ENCODE measurements at places on chromosomes 12 and 14.

DNA sequence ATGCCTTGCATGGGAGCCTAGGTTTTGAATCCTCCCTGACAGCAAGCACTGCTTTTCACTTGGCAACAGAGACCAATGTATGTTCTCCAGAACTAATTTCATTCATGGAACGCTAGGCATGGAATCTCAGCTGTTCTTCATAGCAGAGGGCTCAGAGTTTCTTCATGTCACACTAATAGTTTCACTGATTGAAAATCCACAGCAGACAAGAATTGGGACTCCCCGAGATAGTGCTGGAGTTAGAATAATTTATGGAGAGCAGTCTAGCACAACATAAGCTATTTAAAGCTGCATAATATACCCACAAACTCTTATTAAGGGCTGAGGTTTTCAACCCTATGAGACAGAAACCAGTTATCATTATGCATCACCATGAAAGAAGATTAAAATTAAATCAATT is 342.5 kb downstream of the TMEM132D start:
- DNase-seq, result no peak

DNA sequence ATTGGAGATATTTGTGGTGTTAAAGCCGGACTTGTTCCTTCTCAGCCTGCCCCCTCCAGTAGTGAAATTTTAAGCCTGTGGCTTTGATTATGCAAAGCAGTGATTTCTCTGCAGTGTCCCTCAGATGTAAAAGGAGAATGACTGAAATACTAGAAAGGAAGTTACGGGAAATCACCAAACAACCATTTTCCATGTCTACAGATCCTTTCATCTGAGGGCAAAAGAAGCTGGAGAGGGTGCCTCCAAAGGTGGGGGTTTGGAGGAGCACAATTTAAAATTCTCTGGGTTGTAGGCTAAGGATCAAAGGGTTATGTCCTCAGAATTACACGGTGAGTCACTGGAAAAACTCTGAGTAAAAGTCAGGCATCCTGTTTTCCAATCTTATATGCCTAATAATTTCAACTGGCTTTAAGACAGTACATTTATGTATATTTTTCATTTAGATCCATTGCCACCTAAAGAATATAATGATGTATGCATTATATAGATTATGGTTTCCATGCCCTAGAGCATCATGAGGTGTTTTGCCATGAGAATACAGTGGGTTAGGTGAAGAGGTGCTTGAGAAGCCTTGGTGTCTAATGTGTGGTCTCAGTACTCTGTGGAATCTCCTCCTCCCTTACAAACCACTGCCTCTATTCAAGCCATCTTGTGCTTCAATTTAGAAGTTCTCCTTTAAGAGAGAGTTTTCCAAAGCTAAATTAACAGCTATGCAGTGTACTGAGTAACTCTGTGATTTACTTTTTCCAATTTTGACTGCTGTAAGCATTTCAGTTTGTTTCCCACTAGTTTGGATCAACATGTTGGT is 362.1 kb downstream of the RAD51B start:
- no peak for DNase-seq

DNA sequence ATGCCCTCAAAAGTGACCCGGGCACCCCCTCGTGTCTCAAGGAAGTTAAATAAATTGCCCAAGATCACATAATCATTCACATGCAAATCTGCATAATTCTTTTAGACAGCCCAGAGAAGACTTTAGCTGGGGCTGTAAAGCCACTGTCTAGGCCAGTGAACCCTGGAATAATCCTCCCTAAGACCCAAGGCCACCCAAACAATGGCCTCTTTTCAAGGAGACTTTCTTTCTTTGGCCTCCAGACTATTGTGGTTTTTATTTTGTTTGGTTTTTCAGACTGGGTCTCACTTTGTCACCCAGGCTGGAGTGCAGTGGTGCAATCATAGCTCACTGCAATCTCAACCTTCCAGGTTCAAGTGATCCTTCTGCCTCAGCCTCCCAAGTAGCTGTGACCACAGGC is 10.6 kb downstream of the SVOP start:
- DNase-seq, result no peak

- DNase-seq, result no peak
Observed at GRCh38 chr12:1147821-1148220, 156.8 kb downstream of the ERC1 start.

- DNase-seq, result no peak
Observed at GRCh38 chr14:74570696-74571095, 41.3 kb downstream of the LTBP2 start.

DNA sequence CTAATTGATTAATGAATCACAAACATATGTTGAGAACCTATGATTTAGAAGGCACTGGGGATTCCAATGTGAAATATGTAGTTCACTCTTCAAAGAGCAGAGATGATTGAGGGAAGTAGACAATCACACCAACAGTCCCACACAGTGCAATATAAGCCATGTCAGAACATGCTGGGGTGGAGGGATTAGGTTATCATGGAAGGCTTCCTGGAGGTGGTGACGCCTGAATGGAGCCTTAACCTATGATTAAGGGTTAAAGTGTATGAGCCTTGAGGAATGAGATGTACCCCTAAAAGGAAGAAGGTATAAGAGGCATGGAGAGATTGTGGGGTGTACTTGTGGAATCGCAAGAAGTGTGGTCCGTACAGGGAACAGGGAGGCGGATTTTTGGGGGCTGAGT is 31.3 kb downstream of the ERH start:
- DNase-seq, result no peak

DNA sequence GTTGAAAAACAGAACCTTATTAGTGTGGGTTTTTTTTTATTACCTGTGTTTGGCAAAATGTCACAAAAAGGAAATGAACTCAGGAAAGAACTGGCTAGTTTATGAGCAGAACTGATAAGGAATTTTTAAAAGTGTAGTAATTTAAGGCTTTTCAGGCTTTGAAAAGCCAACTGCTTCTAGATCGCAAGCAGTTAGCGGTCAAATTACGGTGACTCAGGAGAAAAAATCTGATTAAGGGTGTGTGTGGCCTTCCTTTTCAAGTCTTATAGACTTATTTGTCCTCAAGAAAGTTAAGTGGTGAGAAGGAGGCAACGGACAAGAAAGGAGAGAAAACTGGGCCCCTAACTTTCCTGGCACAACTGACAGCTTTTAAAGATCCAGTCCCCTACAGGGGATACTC is 33.4 kb downstream of the PDZRN4 start:
- no peak for DNase-seq

- no peak for DNase-seq
Observed at GRCh38 chr14:65042296-65042695, 55.6 kb downstream of the FNTB start.

GRCh38 chr14:64943556-64943955 is 1.0 kb upstream of the GPX2 start:
- DNase-seq, result no peak

GRCh38 chr12:119171691-119172425 is 6.9 kb upstream of the HSPB8 start:
- no peak for DNase-seq

GRCh38 chr12:119576118-119576810 is 17.3 kb upstream of the TMEM233 start:
- DNase-seq, result no peak

DNA sequence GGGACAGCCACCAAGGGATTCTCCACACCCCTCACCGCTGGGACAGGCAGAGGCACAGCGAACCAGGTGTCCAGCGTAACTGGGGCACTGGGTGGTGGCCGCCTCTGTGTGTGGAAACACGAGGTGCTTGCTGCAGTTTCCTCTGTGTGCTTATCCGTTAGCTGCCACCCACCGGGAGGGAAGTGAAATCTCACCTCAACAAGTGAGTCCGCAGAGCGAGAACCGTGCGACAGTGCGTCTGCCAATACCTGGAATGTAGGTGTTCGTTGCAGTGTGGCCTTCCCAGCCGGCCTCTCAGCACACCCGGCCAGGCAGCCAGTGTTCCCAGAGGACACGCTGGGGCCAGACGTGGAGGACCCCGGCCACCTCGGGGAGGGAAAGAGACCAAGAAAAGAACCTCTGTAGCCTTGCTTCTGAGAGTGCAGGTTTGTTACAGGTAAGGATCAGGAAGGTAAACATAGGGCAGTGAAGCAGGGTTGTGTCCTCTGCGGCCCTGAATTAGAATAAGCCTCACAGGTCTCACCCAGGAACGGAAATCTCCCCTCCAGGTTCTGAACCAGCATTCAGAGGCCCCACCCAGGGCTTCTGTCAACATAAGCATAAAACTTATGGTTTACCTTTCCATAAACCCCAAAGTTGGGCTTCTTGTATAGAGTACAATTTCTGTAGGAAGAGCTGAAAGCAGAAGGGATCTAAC is 1.5 kb downstream of the BCL2L14 start:
- DNase-seq, result peak; percentile 32

GRCh38 chr12:69085852-69086251 is 152.9 kb upstream of the CPM start:
- no peak for DNase-seq

DNA sequence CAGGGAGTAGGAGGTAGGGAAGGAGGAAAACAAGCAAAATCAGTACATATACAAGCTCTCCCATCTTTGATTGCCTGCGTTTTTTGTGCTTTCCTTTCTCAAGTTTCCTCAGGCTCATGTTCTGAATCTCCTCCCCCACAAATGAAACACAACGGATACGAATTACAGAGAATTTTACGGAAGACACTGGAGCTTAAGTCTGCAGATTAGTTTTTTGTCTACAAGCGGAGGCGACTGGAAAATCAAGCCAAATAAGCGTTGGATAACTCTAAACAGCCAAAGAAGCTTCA is 612 bp downstream of the WBP11 start:
- no peak for DNase-seq

DNA sequence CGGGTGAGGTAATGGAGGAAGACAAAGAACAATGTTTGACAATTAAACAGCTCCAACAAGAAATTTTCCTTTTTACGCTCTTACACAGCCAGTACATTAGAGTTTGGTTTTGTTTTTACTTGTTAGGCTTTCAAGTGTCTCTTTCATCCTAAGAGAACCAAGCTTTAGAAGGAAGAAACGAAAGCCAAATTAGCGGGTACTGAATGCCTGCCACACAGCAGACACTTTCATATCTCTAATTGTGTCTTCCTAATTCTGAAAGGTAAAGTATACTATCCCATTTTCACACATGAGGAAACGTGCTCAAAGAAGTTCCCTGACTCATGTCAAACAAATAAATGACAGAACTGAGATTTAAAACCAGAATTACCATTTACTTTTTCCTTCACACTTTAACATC is 65.0 kb downstream of the CDK17 start:
- DNase-seq, result no peak

- DNase-seq, result no peak
Observed at GRCh38 chr14:42229976-42230375, 623.3 kb downstream of the LRFN5 start.

GRCh38 chr12:15037091-15037687 is 64.3 kb downstream of the PDE6H start:
- no peak for DNase-seq

DNA sequence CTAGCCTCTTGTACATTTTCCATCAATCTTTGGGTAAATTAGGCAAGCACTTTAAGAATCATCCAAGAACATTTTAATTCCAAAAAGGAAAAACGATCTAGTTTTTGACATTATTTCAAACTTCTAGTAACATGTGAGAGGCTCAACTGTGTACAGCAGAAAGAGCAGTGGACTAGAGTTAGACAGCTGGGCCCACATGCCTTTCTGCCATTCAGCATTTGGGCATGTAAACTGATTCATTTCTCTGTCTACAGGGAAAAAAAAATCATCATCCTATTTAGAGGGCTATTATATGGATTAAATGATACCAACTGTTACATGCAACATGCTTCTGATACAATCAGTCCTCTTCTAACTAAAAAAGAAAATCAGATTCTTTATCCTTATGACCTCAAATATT is 17.7 kb downstream of the ATP2B1 start:
- DNase-seq, result no peak

DNA sequence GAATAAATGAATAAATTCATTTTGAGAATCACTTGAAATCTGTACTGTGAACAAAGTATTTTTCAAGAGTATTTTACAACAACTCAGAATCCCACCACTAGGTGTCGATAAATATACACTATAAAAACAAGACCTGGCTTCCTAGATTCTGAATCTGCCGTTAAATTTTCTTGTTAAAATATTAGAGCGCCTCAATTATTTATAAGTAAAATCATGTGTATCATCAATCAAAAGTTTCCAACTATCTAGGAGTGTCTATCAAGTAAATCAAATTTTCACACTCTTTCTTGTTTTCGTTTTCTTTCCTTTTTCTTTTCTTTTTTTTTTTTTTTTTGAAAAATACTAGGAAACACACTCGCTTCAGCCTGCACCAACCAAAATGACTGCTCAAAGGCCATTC is 179.2 kb upstream of the DCN start:
- no peak for DNase-seq

GRCh38 chr12:6424866-6425265 is 19.9 kb upstream of the CD27 start:
- no peak for DNase-seq

DNA sequence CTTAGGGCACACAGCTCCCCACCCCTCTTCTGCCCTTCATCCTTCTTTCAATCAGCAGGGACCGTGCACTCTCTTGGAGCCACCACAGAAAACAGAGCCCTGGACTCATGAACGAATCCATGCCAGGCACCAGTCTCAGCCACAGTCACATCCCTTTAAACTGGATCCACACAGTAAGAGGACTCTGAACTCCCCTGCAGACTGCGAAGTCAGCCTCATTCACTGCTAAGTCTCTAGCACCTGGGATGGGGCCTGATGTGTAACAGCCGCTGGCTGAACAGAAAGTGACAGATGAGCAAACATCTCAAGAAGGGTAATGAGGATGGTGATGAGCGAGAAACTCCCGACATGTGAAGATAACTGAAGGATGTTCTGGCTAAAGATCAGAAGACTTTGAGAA is 45.8 kb upstream of the IQSEC3 start:
- DNase-seq, result no peak

GRCh38 chr12:56157201-56158028 is 744 bp upstream of the MYL6 start:
- DNase-seq, result peak; percentile 39

- DNase-seq, result no peak
Observed at GRCh38 chr14:24216345-24216699, 456 bp upstream of the MDP1 start.

DNA sequence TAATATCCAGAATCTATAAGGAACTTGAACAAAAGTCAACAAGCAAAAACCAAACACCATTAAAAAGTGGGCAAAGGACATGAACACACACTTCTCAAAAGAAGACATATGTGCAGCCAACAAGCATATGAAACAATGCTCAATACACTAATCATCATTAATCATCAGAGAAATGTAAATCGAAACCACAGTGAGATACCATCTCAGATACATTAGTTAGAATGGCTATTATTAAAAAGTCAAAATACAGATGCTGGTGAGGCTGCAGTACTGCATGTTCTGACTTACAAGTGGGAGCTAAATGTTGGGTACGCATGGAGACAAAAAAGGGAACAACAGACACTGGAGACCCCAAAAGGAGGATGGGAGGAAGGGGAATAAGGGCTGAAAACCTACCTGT is 67.1 kb downstream of the BLTP3B start:
- no peak for DNase-seq

DNA sequence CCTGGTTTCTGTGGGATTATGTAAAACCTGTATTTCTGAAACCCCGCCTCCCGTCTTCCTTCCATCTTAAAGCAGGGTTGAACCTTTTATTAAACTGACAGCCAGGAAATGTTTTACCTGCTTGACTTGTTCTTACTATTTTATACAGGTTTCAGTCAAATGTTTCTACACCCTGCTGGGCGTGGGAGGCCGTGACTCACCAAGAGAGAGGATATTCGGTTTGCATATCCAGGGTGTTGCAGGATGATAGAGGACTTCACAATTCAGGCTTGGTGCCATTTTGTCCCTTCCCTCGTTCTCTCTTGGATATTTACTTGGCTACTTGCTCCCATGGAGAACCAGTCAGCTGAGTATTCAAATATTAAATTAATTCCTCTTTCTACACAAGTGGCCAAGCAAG is 69.7 kb downstream of the ARF6 start:
- peak; percentile 73 for DNase-seq
